ENCODE measurements at places on chromosomes 6 and 20. TPM values are rescaled to one million over a fixed set of nuclear protein-coding genes. Genes with fewer than 3 reads are reported as not detected.

- DNase-seq = peak; percentile 84
Measured at GRCh38 chr6:53725791-53726575, 60.4 kb upstream of the KLHL31 start.

GRCh38 chr6:43974643-43975230 lies 152.5 kb downstream of the MRPL14 start:
- no peak for DNase-seq

GRCh38 chr6:149461670-149462069 lies 23.1 kb downstream of the ZC3H12D start:
- no peak for DNase-seq

DNA sequence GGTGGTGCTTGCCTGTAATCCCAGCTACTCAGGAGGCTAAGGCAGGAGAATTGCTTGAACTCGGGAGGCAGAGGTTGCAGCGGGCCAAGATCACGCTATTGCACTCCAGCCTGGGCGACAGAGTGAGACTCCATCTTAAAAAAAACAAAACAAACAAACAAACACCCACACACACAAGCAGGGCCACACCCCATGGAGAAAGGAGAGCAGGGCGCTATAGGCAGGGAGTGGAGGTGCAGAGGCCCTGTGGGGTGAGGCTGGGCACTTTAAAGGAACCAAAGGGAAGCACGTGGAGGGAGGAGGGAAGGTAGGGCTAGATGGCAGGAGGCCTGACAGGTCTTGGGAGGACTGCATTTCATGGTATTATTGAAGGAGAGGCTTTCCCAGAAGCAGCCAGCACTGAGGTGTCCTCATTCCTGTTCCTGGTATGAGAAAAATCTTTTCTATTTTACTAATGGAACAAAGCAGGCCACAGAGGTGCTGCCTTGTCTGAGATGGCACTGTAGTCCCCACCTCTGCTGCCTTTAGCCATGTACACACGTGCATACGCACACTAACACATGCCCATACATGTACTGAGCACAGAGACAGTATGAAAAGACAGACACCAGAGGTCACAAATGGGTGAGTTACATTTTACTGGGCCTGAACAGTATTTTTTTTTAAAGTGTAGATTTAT lies 44.0 kb downstream of the BCAS4 start:
- DNase-seq = no peak

GRCh38 chr20:61668065-61668650 lies 397.5 kb downstream of the TAF4 start:
- DNase-seq = no peak

DNA sequence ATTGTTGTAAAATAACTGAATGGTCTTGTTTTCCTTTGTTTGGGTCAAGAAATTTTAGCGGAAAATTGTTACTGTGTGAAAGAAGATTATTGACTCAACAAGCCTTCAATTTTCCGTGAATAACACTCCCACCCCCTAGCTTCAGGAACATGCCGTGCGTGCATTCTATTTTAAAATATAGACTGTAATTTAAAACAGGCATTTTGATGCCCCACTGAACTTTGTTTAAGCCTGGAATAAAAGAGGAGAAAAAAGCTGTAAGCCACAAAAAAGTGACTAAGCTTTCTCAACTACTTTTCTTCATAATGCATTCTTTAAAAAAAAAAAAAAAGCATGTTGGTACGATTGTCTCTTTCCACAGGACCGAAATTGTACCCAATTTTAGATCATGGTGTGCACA lies 166.0 kb downstream of the ARID1B start:
- no peak for DNase-seq

- no peak for DNase-seq
Measured at GRCh38 chr20:61159957-61160686, 91.9 kb upstream of the CDH4 start.

- DNase-seq = no peak
Measured at GRCh38 chr20:56689852-56690485, 60.9 kb downstream of the TFAP2C start.

- no peak for DNase-seq
Measured at GRCh38 chr6:87817183-87817582, 115.2 kb upstream of the AKIRIN2 start.

- no peak for DNase-seq
Measured at GRCh38 chr6:19605624-19606023, 231.5 kb upstream of the ID4 start.

- DNase-seq = no peak
Measured at GRCh38 chr6:62640749-62641148, 354.7 kb upstream of the KHDRBS2 start.

DNA sequence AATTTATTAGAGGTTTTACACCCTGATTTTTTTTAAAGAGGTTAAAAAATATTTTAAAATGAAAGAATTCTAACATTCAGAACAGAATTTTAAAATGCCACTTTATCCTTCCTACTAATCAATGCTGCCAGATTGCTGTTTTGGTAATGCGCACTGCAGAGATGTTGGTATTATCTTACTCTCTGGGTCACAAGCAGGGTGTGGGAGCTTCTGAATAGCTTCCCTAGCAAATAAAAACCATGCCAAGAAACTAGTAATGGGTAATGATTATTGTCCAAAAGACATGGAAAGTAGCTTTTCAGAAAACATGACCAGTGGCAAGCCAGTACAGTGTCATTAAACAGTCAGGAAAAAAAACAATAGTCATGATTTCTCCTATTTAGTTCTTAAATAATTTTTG lies 205.4 kb downstream of the TPBG start:
- no peak for DNase-seq

DNA sequence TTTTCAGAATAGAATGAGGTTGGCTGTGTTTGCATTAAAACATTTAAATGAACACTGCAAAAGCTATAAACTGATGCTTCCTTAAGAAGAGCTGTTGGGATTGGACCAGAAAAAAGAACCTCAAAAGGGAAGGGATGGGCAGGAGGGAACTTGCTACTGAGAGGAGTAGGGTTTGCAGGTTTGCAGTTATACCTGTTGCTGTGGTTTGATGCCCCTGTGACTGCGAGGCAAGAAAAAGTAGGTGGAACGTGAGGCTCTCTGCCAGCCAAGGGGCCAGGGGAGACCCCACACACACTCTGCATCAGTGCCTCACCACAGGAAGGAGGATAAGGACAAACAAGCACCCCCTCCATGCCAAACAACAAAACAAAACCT lies 197.2 kb downstream of the BCAS1 start:
- DNase-seq = no peak

DNA sequence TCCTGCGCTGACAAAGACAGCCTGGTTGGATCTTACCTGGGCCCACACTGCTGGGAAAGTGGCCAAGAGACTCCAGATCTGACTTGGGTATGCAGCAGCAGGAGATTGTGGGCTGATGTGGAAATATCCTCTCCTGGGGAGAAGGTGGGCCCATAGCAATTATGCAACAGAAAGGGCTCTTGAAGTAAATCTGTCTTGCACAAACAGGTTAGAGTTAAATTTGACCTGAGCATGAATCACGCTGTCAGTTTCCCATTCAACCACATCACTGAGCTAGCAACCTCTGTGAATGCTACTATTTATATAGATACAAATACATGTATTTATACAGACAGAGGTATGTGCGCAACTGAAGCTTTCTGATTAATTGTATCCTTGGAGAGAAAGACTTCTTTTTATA lies 28.3 kb upstream of the PDYN start:
- DNase-seq = no peak

DNA sequence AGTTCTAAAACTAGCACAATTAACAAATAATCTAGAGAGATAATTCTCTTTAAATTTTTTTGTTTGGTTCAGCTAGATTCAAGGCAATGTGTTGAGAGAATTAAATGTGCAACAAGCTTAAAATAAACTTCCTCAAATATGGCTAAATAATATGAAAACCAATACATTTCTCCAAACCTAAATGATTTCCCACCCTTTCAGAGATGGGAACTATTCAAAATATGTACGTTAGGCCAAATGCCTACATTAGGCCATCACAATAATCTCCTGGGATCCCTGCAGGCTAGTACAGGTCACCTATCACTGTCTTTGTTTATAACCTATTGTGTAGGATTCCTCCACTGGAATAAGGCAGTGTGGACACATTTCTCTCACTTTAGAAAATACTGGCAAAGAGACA lies 1.7 kb downstream of the FAXC start:
- DNase-seq = no peak

- DNase-seq = no peak
Measured at GRCh38 chr6:32254761-32255198, 30.9 kb upstream of the NOTCH4 start.

DNA sequence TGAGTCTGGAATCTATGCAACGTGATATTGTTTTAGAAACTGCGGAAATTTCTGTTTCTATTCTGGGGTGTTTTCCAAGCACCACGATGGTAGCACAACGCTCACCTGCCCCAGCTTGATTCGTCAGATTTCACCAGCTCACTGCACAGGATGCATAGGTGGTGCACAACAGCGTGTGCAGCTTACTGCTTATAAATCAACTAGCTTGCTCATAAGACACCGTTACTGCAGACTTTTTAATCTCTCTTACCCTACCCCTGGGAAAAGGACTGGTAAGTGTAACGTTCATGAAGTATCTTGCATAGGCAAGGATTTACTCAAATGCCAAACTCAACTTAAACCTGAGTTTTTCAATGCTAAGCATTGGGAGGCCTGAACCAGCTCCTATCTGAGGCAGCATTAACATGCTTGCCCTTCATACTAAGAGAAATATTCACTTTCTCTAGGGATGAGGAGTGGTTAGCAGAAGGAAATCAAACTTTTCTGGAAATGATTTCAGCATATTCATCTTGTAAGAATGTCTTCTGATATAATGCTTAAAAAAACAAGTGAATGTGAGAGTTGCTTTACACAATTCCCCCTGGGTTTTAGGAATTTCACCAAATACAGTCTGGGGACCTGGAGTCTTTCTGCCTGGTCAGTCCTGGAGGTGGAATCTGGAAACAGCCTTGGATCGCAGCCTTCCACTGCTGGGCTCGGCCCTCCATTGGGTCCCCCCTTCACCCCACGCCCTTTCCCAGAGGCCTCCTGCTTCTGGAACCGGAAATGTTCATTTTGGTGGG lies 100.6 kb downstream of the DACT2 start:
- no peak for DNase-seq

- DNase-seq = peak; percentile 67
Measured at GRCh38 chr6:33607784-33608161, 13.3 kb upstream of the ITPR3 start.

DNA sequence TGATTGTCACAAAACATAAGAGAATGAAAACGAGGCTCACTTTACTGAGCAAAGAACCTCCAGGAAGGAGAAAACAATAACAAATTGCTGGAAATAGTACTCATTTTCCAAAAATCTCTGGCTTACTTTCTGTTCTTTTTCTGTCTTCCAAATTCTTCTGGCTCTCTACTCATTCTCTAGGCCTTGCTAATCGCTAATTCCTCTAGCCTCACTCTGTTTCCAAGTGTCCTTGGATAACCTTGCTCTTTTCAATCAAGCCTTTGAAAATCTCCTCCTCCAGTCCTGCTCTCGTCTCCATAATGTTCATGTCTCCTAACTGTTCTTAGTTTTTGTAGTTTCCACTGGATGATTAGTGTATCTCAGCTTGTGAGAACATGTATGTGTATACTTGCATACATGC lies 96.2 kb upstream of the MAP7 start:
- no peak for DNase-seq

GRCh38 chr6:137550535-137550934 lies 56.3 kb upstream of the OLIG3 start:
- DNase-seq = no peak

- peak; percentile 93 for DNase-seq
Measured at GRCh38 chr6:109455437-109456110, at the start of gene MICAL1. TSS of gene MICAL1 (minus strand) at chr6:109455772. CDS start at chr6:109454196, 1,576 bp downstream.

GRCh38 chr20:47368301-47368700 lies 11.8 kb upstream of the ZMYND8 start:
- DNase-seq = no peak

GRCh38 chr20:9927224-9927623 lies 88.3 kb upstream of the PAK5 start:
- DNase-seq = no peak

- no peak for DNase-seq
Measured at GRCh38 chr20:430091-430999, 22.2 kb downstream of the RBCK1 start.

- DNase-seq = no peak
Measured at GRCh38 chr20:19947611-19948264, 69.4 kb upstream of the NAA20 start.

GRCh38 chr6:88840796-88841539 lies 122.5 kb downstream of the RNGTT start:
- DNase-seq = no peak

GRCh38 chr6:9361749-9362148 lies 926.4 kb upstream of the SLC35B3 start:
- DNase-seq = no peak

The KCNQ5 gene
- 2.3 TPM for total RNA-seq

The GTPBP2 gene
- 61.1 TPM for total RNA-seq

The BPI gene
- 0.19 TPM for total RNA-seq

The HMGA1 gene
- 124 TPM for total RNA-seq

The GABRR1 gene
- total RNA-seq = not detected

The LY6G5C gene
- 2.1 TPM for total RNA-seq

Data from mucosa of descending colon (tissue), 3 donors.